ENCODE measurements at places on chromosomes 1 and 21.

- no peak for DNase-seq
Observed at GRCh38 chr21:42340187-42341050, 10.4 kb downstream of the TFF2 start.

DNA sequence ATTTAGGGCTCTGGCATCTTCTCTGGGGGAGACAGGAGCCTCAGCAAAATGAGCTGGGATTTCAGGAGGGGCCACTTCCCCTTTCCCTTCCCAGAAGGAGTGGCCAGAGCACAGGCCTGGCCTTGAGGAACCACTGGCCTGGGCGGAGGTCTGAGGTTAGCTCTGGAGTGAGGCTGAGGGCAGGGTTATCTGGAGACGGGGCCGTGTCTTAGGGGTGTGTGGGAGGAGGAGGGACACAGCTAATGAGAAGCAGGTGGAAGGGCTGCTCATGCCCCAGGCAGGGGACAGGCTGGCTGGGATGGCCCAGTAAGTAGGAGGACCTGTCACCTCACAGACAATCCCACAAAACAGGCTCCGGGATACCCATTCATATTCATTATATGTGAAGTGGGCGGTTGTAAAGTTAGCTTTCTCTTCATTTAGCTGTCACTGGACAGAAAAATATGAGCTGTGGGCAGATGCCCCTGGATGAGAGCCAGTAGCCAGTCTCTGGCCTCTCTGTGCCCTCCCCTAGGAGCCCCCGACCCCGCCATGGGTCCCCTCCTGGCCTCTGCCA lies 12.4 kb downstream of the ALX3 start:
- DNase-seq, result no peak

DNA sequence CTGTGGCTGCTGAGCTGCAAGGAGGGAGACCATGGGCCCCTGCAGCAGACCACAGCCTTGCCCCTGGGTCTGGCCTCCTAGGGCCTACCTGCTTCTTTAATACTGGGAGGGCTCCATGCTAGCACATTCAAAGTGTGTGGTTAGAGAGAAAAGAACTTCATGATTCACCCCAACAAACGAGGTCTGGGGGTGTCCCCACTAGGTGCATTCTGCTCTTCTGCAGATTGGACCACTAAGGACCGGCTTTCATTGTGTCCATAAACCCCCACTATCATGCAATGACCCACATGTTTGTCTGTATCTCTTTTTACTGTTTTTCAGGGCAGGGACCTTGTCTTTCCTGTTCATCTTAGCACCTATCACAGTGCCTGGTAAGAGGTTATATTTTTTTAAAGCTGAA lies 185.4 kb downstream of the OMA1 start:
- no peak for DNase-seq

DNA sequence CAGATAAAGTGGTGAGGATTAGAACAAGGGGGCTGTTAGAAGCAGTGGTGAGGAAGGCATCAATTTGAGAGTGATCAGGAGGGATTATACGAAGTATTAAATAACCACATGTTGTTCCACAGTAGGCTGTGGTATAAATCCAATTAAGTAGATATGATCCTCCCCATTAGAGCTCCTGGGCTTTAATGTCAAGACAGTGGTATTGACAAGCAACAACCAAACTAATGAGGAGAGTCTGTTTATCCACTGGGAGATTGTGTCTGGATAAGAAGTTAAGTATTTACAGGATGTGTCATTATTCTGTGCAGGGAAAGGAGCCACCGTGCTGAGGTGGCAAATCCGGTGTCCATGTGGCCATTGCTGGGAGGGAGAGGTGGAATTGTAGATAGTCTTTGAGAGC lies 5.8 kb downstream of the ACTN2 start:
- no peak for DNase-seq

- peak; percentile 71 for DNase-seq
Observed at GRCh38 chr1:93847811-93848288, 31.2 kb downstream of the DNTTIP2 start.

DNA sequence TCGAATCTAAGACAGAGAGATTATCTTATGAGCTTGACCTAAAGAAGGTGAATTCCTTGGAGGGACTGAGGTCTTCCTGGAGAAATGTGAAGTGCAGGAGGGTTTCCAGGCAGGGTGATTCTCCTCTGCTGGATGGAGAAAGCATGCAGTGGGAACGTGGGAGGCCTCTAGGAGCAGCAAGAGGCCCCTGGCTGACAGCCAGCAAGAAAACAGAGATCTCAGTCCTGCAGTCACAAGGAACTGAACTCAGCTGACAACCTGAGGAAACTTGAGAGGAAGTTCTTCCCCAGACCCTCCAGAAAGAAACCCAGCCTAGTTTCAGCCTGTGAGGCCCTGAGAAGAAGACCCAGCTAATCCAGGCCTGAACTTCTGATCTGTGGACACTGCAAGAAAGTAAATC lies 345.9 kb downstream of the FAM72C start:
- no peak for DNase-seq

DNA sequence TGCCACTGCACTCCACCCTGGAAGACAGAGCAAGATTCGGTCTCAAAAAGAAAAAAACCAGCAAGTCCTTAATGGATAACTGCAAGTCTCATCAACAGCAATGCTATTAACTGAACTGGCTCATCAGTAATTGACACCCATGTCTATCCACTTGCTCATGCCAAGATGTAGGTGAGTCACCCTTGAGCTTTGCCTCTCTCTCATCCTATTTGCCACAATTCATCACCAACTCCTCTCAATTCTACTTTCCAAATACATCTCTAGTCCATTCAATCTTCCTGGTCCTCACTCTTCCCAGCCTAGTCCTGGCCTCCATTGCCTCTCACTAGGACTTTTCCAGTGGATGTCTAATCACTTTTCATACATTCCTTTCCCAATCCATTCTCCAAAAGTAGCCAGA lies 103.7 kb upstream of the PRMT6 start:
- DNase-seq, result no peak
